ENCODE measurements at places on chromosomes 3 and 15. TPM values are rescaled to one million over a fixed set of nuclear protein-coding genes. Genes with fewer than 3 reads are reported as not detected.

FURIN gene
- total RNA-seq = 27.9 TPM

DNA sequence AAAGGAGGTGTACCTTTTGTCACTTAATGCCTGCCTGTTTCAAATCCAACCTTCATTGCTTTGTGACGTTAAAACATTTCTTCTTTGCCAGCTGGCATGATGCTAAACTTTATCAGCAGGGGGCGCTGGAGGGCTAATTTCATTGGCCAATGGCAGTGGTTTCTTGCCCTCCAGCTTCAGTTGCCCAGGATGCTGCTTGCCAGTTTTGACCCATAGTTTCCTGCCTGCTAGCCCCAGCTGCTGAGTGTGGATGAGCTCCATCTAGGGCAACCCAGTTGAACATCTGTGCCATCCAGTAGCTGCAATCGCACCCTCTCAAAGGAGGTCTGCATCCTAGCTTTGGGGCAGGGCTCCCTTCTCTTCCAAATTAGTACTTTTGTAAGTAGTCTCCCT lies 22.1 kb downstream of the ACKR2 start:
- DNase-seq = peak; percentile 18

SYNPR gene
- not detected for total RNA-seq

DNA sequence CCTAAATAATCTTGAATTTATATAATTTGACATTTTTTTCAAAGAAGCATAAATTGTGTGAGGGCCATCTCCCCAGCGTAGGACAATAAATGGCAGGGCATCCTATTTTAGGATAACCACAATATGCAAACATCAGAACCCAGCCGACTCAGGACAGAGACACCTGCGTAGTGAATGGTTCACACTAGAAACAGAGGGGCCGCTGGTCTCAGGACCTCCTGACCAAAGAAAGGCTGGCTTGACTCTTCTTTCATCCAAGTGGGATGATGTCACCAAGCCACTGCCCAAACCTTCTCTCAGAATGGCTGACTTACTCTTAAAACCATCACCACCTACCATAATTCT lies 162.1 kb downstream of the FOXP1 start:
- no peak for DNase-seq

- no peak for DNase-seq
Measured at GRCh38 chr15:99073008-99073717, 31.7 kb upstream of the SYNM start.

DNA sequence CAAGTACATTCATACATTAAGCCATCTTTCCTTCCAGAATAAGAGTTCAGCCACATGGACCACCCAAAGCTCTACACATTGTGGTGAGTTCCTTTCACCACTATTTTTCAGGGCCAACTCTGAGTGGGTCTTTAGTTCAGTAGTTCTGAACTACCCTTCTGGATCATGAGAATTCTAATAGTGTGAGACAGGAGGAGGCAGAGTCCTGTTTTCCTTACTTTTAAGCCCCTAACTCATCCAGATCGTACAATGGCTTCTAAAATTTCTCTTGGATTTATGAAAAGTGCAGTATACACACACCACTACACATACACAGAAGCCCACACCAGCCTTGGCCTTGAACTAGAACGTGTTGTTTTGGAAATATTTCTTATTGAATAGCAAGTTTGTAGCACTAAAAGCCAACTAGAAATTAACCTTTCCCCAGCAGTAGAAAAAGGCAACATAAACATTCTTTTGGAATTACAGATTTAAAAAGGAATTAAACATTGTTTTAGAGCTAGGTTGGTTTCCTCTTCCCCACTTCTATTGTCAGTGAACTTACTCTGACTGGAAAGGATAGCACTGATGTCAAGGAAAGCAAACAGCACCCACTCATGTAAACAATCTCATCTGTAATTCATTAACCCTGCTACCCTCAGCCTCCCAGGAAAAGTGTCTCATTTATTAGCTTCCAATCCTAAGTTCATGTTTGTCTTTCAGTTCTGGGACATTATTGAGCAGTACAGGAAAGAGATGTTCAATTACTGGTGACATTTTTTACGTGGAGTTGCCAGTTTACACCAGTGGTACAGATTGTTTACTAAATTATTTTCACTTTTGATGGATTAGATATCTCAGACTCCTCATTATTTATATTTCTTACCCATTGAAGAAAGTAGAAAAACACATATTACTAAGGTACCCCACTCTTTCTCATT lies 95.7 kb upstream of the AGTR1 start:
- peak; percentile 22 for DNase-seq

All from fibroblast of lung (primary cell).